ENCODE measurements at places on chromosomes 13 and 19.
A peak's percentile ranks its signal among the peaks of the same experiment; 100 is the strongest.

DNA sequence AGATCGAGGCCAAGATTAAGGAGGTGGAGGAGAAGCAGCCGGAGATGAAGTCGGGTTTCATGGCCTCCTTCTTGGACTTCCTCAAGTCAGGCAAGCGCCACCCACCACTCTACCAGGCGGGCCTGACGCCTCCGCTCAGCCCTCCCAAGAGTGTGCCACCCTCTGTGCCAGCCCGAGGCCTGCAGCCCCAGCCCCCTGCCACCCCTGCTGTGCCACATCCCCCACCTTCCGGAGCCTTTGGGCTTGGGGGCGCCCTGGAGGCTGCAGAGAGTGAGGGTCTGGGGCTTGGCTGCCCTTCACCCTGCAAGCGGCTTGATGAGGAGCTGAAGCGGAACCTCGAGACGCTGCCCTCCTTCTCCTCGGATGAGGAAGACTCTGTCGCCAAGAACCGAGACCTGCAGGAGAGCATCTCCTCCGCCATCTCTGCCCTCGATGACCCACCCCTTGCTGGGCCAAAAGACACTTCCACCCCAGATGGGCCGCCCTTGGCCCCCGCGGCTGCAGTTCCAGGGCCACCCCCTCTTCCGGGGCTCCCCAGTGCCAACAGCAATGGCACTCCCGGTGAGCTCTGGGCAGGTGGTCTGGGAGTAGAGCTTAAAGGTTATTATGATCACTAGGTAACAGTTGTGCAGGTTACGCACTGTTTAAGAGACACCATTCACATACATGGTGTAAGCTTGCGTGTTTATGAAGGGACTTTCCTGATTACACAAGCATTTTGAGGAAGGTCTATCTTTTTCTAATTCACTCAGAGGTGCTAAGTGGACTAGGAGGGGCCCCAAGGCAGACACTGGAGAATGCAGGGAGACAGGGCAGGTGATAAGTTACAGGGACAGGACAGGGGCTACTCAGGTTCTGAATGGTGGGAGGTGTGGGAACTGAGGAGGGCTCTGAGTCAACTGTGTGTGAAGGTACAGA lies 8.7 kb downstream of the PRR12 start:
- DNase-seq = no peak

GRCh38 chr13:63774133-63774532 lies 2358.5 kb upstream of the PCDH20 start:
- no peak for DNase-seq

DNA sequence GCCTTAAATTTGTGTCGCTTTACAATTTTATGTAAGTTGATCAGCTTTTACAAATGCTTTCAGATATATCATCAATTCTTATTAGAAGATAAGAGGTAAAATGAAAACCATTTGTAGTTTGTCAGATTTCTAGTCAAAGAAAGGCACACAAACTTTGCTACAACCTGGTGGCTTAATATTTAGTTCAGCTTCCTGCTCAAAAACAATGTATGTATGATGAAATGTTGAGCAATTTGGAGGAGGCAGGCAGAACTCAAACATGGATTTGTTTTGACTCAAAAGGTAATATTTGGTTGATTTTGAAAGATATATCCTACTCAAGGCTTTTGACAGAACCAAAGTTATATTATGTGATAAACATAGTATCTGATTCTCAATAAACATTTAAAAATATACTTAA lies 24.2 kb downstream of the NEK5 start:
- peak; percentile 47 for DNase-seq

DNA sequence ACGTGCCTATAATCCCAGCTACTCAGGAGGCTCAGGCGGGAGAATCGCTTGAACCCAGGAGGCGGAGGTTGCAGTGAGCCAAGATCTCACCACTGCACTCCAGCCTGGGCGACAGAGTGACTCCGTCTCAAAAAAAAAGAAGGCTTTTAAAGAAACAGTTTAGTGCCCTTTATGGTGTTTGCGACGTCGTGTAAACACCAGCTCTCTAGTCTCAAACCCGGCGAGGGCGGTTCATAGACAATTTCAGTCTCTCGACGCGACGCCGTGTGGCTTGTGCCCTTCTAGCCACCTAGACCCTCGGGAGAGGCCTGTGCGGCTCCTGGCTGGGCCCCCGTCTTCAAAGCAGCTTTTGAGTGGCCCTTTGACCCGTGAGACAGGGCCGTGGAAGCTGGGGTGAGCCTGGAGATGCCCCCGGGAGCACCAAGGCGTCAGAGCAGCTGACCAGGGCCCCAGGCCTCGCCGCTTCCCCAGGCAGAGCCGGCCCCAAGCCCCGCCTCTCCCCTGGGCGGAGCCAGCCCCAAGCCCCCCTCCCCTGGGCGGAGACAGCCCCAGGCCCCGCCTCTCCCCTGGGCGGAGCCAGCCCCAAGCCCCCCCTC lies 5.0 kb upstream of the MADCAM1 start:
- DNase-seq = no peak

- no peak for DNase-seq
Measured at GRCh38 chr13:88958821-88959220, 1287.7 kb downstream of the SLITRK5 start.

DNA sequence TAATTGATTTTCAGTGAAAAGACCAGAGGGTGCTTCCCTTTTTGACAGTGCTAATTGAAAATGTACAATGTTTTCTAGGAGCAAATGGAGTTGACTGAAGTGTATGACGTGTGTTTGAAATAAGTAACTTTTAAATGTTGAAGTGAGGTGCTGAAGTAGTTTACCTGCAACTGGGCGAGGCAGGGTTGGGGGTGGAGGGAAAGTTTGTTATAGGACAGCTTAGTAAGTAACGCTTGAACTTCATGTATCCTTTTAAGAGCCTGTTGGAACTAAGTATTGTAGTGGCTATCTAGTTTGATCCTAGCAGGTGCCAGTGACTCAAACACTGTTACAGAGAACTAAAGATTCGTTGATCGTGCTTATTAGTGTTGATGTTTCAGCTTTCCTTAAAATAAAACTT lies 5.9 kb downstream of the SLAIN1 start:
- DNase-seq = no peak

DNA sequence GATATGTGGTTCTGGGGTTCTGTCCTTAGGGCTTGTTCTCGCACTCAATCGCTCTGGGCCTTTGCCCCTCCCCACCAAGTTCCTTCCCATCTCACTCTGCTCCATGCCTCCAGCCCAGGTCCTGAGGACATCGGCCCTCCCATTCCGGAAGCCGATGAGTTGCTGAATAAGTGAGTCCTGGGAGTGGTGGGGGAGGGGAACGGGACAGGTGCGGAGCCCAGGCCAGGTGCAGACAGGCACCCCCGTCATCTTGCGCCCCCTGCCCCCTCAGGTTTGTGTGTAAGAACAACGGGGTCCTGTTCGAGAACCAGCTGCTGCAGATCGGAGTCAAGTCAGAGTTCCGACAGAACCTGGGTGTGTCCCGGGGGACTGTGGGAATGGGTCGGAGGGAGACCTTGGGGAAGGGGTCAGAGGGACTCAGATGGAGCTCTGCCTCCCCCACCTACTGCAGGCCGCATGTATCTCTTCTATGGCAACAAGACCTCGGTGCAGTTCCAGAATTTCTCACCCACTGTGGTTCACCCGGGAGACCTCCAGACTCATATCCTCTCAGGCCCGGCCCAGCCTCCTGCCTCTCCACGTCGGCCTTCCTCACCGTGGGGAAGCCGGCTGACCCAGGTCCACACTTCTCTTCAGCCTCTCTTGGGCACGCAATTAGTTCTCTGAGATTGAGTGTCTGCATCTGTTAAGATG lies 10.1 kb downstream of the FUZ start:
- DNase-seq = no peak

- DNase-seq = no peak
Measured at GRCh38 chr19:28213470-28214082, 999.4 kb downstream of the UQCRFS1 start.

- DNase-seq = no peak
Measured at GRCh38 chr13:51924756-51925544, 63.2 kb downstream of the CCDC70 start.

All from fibroblast of the conjunctiva (primary cell).